NCI-H146 (cell line): ENCODE measurements at places on chromosomes 12 and 14.

DNA sequence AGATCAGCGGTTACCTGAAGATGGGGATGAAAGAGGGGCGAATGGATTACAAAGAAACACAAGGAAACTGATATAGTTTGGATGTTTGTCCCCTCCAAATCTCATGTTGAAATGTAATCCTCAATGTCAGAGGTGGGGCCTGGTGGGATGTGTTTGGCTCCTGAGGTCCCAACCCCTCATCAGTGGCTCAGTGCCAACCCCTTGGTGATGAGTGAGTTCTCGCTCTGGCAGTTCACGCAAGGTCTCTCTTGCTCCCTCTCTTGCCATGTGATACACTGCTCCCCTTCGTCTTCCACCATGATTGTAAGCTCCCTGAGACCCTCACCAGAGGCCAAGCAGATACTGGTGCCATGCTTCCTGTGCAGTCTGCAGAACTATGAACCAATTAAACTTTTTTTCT lies 28.0 kb downstream of the ITGA7 start:
- DNase-seq, result no peak

DNA sequence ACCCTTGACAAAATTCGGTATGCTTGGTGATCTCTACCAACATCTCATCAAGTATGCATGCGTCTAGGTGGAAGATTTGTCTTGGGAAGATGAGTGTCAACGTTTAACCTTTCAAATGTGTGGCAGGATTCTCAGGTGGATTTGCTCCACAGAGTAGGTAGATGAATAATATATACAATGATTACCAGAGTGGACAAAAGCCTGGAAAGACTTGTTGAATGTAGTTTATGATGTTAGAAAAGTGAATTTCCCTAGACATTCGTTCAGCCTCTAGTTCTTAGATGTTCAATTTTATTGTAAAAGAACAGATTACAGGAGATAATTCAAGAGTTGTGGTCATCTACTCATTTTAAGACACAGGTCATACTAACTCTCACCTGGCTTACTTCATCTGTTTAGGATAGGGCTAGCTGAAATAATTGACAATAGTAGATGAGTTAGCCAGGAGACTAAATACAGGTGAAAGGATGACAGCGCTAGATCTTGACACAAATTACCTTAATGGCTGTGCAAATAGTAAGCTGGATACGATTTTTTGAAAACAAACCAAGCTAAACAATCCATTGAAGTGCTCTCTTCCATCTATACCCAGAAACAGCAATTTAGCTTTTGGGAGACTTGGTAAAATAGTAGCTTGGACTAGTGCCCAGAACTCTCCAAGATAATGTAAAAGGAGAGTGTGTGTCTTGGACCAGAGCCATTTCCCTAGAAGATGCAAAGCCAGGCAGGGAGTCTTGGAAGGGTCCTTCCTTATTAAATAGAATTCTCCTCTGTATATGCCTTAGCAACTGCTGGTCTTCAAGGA lies 168.0 kb downstream of the DACT1 start:
- peak; percentile 82 for DNase-seq

DNA sequence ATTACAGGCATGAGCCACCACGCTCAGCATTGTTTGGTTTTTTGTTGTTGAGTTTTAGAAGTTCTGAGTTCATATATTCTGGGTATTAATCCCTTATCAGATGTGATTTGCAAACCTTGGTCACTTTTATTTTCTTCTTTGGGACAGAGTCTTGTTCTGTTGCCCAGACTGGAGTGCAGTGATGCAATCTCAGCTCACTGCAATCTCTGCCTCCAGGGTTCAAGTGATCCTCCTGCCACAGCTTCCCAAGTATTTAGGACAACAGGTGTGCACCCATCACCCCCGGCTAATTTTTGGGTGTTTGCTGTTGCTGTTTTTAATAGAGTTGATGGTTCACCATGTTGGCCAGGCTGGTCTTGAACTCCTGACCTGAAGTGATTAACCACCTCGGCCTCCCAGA lies 11.8 kb downstream of the USP30 start:
- no peak for DNase-seq

DNA sequence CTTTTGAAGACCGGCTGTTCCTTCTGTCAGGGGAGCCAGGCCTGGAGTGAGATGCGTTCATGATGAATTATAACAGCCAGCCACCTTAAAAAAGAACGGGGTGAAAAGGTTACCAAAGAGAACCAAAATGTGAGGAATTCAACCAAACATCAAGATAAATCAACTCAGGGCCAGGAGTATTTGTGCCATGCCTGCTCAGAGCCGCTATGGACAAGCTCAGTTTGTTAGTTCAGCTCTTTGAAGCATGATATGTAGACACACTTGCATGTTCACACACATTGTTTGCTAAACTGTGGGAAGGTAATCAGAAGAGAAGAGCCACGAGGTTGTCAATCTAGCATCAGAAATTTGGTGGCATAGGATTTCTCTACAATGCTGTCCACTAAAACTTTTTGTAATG lies 367.4 kb upstream of the TBX3 start:
- no peak for DNase-seq

DNA sequence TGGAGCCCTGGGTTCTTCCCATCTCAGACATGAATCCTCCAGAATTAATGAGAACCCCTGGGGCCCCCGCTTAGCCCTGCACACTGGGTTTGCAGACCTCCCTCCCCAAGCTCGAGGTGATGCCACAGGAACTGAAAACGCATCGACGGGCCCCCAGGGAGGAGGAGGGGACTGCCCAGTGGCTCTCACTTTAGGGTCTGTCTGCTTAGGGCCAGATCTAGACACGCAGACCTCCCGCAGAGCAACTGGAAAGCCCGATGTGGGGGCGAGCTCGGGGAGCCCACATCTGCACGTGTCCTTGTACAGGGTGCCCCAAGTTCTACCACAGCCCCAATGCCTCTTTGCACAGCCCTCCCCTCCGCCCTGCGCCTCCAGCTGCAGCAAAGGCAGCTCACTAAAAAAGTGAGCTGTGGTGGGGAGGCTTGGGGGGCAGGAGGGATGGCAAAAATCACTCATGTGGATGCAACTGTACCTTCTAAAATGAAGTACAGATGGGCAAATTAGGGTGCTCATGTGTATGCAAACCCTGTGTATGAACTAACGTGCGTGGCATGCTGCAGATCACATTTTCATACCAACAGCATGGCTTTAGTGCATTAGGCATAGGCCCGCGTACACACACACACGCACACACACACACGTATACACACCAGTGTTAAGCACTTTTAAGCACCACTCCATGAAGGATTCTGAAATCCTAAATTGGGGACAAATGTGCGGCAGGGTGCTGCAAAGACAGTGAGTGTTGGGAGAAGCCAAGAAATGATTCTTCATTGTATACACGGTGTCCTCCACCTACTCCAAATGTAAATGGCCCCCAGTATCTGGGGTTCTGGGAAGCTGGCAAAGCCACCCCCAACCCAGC lies 99.9 kb upstream of the MAP1LC3B2 start:
- no peak for DNase-seq

GRCh38 chr14:24848102-24848790 lies 201.7 kb downstream of the STXBP6 start:
- DNase-seq, result no peak

GRCh38 chr14:89182326-89182725 lies 234.7 kb downstream of the FOXN3 start:
- no peak for DNase-seq

DNA sequence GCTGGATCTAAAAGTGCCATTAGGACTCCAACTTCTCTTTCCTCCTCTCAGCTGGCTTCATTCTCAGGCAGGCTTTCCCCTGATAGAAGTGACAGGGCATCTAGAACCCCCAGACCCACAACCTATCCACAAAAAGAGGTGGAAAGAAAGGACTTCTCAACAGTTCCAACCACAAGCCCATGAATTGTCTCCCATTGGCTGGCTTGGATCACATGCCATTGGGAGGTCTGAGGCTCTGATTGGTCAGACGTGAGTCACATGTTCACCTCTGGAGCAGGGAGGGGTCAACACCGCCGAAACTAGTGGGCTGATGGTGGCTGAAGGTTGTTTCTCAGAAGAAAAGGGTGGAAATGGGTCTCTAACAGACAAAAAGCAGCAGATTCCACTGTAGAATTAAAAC lies 47.2 kb downstream of the DRAM1 start:
- no peak for DNase-seq

DNA sequence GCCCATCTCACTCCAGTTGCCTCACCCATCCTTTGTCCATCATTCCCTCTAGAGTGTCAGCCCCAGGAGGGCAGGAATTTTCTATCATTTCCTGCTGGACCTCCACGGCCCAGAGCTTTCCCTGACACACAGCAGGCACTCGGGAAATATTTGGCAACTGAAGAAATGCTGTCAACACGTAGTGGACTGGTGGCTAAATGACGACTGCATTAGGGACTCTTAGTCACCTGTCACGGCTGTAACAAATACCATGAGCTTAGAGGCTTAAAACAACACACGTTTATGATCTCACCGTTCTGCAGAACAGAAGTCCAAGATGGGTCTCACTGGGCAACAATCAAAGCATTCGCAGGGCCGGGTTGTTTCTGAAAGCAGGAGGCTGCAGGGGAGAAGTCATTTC lies 91.3 kb downstream of the PHETA1 start:
- no peak for DNase-seq

DNA sequence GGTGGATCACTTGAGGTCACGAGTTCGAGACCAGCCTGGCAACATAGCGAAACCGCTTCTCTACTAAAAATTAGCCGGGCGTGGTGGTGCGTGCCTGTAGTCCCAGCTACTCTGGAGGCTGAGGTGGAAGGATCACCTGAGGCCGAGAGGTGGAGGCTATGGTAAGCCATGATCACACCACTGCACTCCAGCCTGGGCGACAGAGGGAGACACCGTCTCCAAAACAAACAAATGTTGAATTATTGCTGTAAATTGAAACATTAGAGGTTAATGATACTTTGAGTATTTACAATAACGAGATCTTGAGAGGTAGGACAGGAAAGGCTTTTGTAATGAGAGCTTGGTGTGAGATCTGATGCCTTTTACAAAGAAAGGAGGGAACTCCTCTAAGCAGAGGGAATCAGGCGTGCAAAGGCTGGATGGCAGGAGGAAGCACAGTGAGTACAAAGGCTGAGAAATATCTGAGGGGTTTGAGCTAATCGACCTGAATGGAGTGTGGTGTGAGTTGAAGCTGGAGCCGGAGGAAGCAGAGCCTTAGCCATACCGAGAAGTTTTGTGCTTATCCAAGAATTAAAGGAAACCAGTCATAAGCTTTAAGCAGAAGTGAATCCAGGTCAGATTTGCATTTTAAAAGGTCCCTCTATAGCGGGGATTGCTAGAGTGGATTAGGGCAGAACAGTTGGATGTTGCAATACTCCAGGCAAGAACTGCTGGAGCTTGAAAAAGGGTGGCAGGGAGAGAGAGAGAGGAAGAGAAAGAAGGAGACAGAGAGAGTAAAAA lies 1.1 kb downstream of the RHNO1 start:
- peak; percentile 35 for DNase-seq

DNA sequence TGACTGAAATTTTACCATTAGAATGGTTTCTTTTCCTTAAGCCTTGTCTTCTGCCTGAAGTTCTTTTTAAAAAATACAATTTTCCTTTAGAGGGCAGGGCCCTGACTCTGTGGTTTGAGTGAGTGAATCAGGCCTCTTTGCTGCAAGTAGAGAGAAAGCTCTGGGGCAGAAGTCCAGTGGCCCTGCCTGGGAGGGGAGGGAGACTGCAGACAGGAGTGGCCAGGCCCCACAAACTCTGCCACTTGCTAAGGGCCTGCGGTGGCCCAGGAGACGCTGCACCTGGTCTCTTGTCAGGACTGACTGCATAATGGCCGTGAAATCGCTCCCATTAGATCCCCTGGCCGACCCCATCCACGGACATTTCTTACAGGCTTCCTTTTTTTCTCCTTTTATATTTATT lies 25.5 kb downstream of the TSPAN11 start:
- DNase-seq, result peak; percentile 12

DNA sequence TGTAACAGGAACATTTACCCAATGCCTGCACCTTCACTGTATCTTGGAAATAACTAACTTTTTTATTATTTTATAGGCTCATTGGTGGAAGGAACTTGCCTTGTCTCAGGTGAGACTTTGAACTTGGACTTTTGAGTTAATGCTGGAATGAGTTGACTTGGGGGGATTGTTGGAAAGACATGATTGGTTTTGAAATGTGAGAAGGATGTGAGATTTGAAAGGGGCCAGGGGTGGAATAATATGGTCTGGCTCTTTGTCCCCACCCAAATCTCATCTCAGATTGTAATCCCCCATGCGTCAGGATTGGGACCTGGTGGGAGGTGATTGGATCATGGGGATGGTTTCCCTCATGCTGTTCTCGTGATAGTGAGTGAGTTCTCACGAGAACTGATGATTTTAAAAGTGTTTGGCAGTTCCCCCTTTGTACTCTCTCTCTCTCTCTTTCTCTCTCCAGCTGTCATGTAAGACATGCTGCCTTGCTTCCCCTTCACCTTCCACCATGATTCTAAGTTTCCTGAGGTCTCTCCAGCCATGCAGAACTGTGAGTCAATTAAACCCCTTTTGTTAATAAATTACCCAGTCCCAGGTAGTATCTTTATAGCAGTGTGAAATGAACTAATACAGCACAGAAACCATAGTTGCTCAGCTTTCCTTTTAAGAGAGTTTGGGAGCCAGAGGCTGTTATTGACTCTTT lies 244.1 kb downstream of the BTG1 start:
- DNase-seq, result no peak

DNA sequence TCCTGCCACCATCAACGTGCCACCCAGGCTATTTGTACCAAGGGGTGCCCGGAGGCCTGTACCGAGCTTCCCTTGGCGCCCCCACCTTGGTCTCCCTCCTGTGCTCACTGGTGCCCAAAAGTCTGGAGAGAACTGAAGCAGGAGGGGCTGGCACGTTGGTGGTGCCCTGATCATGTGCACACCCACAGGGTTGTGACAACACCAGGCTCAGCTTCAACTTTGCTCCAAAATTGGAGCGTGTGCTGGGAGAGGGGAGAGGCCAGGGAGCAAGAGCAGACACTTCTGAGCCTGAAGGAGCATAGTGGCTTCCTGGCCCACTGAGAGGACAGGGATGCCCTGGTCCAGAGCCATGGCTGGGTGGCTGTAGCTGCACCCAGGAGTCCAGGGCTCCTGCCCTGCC lies 13.0 kb upstream of the LPCAT3 start:
- no peak for DNase-seq

- no peak for DNase-seq
Measured at GRCh38 chr12:96743606-96744005, 163.5 kb upstream of the NEDD1 start.

DNA sequence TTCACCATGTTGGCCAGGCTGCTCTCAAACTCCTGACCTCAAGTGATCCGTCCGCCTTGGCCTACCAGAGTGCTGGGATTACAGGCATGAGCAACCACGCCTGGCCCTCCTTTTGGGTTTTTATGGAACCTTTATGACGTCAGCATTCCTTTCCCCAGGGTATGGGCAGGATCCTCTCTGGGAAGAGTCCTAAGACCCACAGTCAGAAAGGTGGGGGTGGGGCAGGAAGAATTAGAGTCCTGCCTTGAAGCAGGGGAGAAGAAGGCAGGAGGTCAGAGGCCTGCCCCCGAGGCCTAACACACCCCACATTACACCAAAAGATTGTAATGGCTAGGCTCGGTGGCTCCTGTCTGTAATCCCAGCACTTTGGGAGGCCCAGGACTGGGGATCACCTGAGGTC lies 30.8 kb upstream of the CDK17 start:
- no peak for DNase-seq

DNA sequence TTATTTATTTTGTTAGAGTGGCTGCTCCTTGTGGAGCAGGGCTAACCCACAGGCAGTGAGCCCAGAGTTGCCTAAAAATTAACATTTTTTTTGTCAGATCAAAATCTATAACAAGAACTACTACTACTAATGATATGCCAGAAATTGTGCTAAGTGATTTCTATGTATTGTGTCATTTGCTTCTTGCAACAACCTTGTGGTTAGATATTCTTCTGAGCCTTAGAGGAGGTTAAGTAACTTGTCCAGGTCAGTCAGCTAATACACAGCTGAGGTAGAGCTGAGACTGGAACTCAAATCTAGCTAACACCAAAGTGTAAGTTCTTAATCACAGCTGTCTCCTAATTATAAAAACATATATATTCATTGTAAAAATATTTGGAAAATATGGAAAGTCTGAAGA lies 29.8 kb downstream of the CFL2 start:
- no peak for DNase-seq
